A549 treated with CORT108297 at 1 μM for 4 hours (cell line): ENCODE measurements at places on chromosomes 16 and 17. TPM values are rescaled to one million over a fixed set of nuclear protein-coding genes. Genes with fewer than 3 reads are reported as not detected.

Gene SHISA9
- 0.01 to 0.08 TPM (median 0.02 TPM) in 3 of 5 replicates, not detected in the others for total RNA-seq

Gene NPIPB9
- total RNA-seq: 1.4 to 2.3 TPM (median 1.7 TPM) in 5 replicates

Gene USP43
- 4.1 to 5.4 TPM (median 4.5 TPM) in 5 replicates for total RNA-seq

Gene AXIN2
- total RNA-seq: 0.78 to 1.4 TPM (median 0.95 TPM) in 5 replicates

Gene CACNG4
- total RNA-seq: 8.8 to 13.9 TPM (median 11.8 TPM) in 5 replicates

Gene CCL1
- total RNA-seq: not detected in 5 replicates

Gene OGFOD1
- total RNA-seq: 67.4 to 106 TPM (median 73.5 TPM) in 5 replicates

Gene KCNH6
- total RNA-seq: not detected in 5 replicates

Gene BRCA1
- 20.3 to 28.5 TPM (median 26.2 TPM) in 5 replicates for total RNA-seq

Gene CASKIN1
- total RNA-seq: 0.32 to 0.66 TPM (median 0.56 TPM) in 5 replicates

Gene SALL1
- 0.11 to 0.39 TPM (median 0.29 TPM) in 5 replicates for total RNA-seq

Gene CES5A
- total RNA-seq: not detected in 5 replicates

Gene KRTAP4-1
- 0.09 to 0.40 TPM (median 0.24 TPM) in 4 of 5 replicates, not detected in the other for total RNA-seq

Gene HOXB5
- 1.5 to 2.9 TPM (median 2.6 TPM) in 5 replicates for total RNA-seq

Gene IGFALS
- total RNA-seq: 0.04 to 0.13 TPM (median 0.08 TPM) in 3 of 5 replicates, not detected in the others

Gene ITGB4
- total RNA-seq: 48.5 to 68.4 TPM (median 60.7 TPM) in 5 replicates

Gene TLCD2
- 1.1 to 1.8 TPM (median 1.3 TPM) in 5 replicates for total RNA-seq

Gene EPOP
- 10.2 to 14.0 TPM (median 13.5 TPM) in 5 replicates for total RNA-seq

Gene C17orf100
- total RNA-seq: 2.4 to 3.3 TPM (median 3.0 TPM) in 5 replicates

Gene TOX3
- 0.21 to 0.38 TPM (median 0.31 TPM) in 5 replicates for total RNA-seq

Gene SULT1A4
- 28.3 to 39.9 TPM (median 33.3 TPM) in 5 replicates for total RNA-seq

Gene ABCC3
- 118 to 153 TPM (median 145 TPM) in 5 replicates for total RNA-seq

Gene MT1F
- 11.8 to 21.5 TPM (median 13.0 TPM) in 5 replicates for total RNA-seq

Gene CD300LF
- total RNA-seq: not detected in 5 replicates

Gene IRX3
- 4.1 to 5.5 TPM (median 4.4 TPM) in 5 replicates for total RNA-seq

Gene MMP2
- total RNA-seq: 7.7 to 13.9 TPM (median 10.4 TPM) in 5 replicates

Gene CES3
- total RNA-seq: 1.8 to 2.3 TPM (median 2.1 TPM) in 5 replicates

Gene MARCHF10
- 0.58 to 1.5 TPM (median 1.0 TPM) in 5 replicates for total RNA-seq

Gene SEZ6L2
- total RNA-seq: 16.9 to 23.6 TPM (median 21.7 TPM) in 5 replicates

Gene CDH16
- 0.36 to 0.50 TPM (median 0.39 TPM) in 5 replicates for total RNA-seq

Gene NUPR1
- total RNA-seq: 13.2 to 19.8 TPM (median 14.3 TPM) in 5 replicates

Gene ADAMTS18
- total RNA-seq: 0.01 TPM in 2 of 5 replicates, not detected in the others

Gene KRTAP4-2
- not detected in 5 replicates for total RNA-seq

Gene TBC1D3K
- total RNA-seq: not detected in 5 replicates

Gene CTRB2
- 0.12 TPM in 1 of 5 replicates, not detected in the others for total RNA-seq

Gene RGS9
- 6.0 to 7.4 TPM (median 6.0 TPM) in 5 replicates for total RNA-seq

Gene EVPL
- 12.0 to 19.5 TPM (median 18.2 TPM) in 5 replicates for total RNA-seq

Gene CNTD1
- total RNA-seq: 0.05 to 0.17 TPM (median 0.07 TPM) in 4 of 5 replicates, not detected in the other

Gene SULT1A2
- total RNA-seq: 0.07 to 0.29 TPM (median 0.10 TPM) in 4 of 5 replicates, not detected in the other

Gene KPNB1
- 266 to 415 TPM (median 309 TPM) in 5 replicates for total RNA-seq

Gene NECAB2
- total RNA-seq: 2.1 to 4.1 TPM (median 2.8 TPM) in 5 replicates

Gene KCNG4
- not detected in 5 replicates for total RNA-seq

Gene SLFN5
- 2.1 to 3.2 TPM (median 2.7 TPM) in 5 replicates for total RNA-seq

Gene SGSH
- total RNA-seq: 16.1 to 28.5 TPM (median 25.6 TPM) in 5 replicates

Gene ZSWIM7
- total RNA-seq: 44.0 to 51.3 TPM (median 46.3 TPM) in 5 replicates

Gene CRYBA1
- not detected in 5 replicates for total RNA-seq

Gene PDILT
- not detected in 5 replicates for total RNA-seq

Gene TPPP3
- 8.5 to 14.6 TPM (median 13.3 TPM) in 5 replicates for total RNA-seq

Gene USP7
- total RNA-seq: 70.3 to 83.9 TPM (median 80.3 TPM) in 5 replicates

Gene GPR142
- 0.08 TPM in 1 of 5 replicates, not detected in the others for total RNA-seq

Gene ASB16
- total RNA-seq: 0.04 to 0.08 TPM (median 0.05 TPM) in 3 of 5 replicates, not detected in the others

Gene TADA2A
- total RNA-seq: 11.3 to 12.1 TPM (median 12.0 TPM) in 5 replicates

Gene NHERF1
- 35.3 to 45.9 TPM (median 44.4 TPM) in 5 replicates for total RNA-seq
